ENCODE measurements at places on chromosomes 4 and X. TPM values are rescaled to one million over a fixed set of nuclear protein-coding genes. Genes with fewer than 3 reads are reported as not detected.

- H3K4me3 ChIP-seq: no peak overlapping the region
Observed at GRCh38 chr4:48746608-48747362, 33.3 kb downstream of the FRYL start.

DNA sequence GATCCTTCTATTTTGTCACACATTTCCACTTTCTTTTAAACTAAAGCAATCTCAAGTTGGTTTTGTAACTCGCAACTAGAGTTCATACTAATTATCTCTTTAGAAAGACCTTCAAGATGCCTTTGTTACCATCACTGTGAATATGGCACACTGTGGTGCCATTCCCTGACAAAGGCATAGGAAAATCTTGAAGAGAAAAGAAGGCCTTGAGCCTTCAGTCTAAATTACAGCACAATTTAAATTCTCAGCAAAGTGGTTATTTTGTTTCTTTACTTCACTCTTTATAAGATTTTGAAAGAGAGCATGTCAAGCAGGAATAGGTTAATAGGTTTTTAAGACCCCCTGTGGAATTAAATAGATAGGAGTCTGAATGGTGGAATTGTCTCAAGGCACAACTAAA lies 89.0 kb upstream of the BANK1 start:
- H3K36me3 ChIP-seq: no peaks in the 10 kb centered on the region
- DNase-seq: no peak
- no peaks in the 10 kb centered on the region for H3K4me1 ChIP-seq
- H3K27me3 ChIP-seq: no peaks in the 10 kb centered on the region

DNA sequence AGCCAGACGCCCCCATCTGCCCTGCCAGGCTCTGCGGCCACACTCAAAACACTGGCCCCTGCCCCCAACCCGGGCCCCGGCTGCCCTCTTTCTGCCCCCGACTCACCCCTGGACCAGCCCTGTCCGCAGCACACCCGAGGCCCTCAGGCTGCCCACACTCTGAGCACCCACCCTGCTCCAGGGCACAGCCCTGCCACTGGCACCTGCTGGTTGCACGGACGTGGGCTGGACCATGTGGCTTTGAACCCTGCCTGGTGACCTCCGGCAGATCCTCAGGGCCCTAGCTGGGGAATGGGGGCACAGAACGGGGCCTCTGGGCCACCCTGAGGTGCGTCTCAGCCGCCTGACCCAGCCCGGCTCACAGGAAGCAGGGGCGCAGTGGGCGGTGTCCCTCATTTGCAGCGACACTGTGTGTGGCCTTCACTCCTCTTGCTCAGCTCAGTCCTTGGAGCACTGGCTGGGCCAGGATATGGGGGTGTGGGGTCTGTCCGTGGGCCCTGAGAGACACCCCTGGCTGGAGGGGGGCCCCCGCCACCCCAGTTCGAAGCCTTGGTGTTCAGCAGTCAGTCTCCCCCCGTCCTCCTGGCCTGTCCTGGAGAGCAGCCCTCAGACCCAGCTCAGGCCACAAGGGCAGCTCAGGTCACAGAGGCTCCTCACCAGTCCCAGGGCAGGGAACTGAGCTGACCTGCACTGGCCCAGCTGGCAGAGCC lies 73.2 kb downstream of the FAM53A start:
- H3K27me3 ChIP-seq: no peaks in the 10 kb centered on the region
- H3K4me3 ChIP-seq: no peak overlapping the region
- no peak for DNase-seq

DNA sequence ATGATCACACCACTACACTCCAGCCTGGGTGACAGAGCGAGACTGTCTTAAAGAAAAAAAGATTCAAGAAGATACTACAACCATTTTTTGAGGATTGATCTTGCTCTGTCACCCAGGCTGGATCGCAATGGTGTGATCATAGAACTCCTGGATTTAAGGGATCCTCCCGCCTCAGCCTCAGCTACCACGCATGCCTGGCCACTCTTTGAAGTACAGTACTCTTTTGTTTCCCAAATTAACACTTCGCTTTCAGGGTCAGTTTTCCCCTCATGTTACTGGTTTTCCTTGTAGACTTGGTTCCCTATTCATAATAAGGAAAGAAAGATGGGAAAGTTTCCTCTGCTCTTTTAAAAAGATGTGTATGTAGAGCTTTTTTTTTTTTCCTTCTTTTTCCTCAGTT lies 34.3 kb downstream of the FHIP1A start:
- no peaks in the 10 kb centered on the region for H3K27me3 ChIP-seq
- DNase-seq: peak; percentile 63
- H3K4me1 ChIP-seq: peaks cover 46% of the 10 kb centered on the region
- no peak overlapping the region for H3K27ac ChIP-seq
- no peaks in the 10 kb centered on the region for H3K36me3 ChIP-seq

DNA sequence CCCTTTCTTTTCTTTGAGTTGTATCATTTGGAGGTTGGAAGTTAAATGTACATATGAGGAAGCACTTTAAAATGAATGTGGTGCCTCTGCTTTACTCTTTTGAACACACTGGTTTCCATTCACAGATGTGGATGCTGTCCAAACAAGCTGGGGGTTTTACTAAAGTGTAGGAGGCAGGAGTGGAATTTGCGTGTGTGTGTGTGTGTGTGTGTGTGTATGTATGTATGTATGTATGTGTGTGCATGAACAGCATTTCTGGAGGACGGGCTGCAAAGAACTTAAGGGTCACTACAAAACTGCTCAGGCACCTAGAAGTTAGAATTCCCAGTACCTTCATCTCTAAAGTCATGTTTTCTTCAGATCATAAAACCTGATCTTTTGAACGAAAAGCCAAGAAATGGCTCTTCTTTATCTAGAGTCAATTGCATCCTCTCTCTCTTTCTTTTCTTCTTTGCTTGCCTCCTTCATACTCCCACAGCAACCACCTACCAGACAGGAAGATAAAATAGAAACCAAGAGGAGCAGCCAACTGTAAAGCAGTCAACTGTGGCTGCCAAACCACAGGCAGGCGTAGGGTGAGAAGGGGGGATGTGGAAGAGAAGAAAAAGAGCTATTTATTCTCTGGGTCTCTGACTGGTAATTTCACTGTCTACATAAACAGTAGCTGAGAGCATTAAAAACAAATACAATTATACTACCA lies 177.0 kb upstream of the RASGEF1B start:
- no peak overlapping the region for H3K4me3 ChIP-seq
- no peak for DNase-seq
- no peaks in the 10 kb centered on the region for H3K36me3 ChIP-seq

DNA sequence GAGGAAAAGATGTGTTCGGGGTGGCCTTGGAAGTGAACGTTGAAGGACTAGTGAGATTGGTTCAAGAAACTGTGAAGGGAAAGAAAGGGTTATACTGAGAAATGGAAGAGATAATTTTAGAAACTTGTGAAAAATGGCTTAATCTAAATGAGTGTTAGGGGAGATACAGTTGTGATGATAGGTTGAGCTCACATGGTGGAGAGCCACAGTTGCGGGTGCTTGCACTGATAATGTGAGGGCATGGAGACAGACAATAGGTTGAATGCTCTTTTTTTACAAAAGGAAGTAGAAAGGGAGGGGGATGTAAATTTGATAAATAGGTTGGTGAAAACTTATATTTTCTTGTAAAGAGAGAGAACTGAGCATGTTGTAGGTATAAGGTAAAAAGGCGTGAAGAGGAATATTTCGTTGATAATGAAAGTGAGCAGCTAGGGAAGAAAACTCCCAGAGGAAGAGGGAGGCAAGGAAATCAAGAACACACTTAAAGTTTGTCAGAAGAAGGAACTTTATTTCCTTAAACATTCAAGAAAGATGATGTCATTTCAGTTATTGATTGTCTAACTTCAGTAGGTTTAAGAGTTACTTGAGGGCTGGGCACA lies 8.2 kb downstream of the AREG start:
- DNase-seq: no peak
- H3K4me1 ChIP-seq: peaks cover 8% of the 10 kb centered on the region
- no peak overlapping the region for H3K4me3 ChIP-seq
- H3K27me3 ChIP-seq: no peaks in the 10 kb centered on the region

- H3K36me3 ChIP-seq: no peaks in the 10 kb centered on the region
- no peak overlapping the region for H3K4me3 ChIP-seq
- no peak for DNase-seq
- H3K27ac ChIP-seq: no peak overlapping the region
- H3K4me1 ChIP-seq: 0 out of 2 replicates have a peak, but pooled peaks cover 4% of the 10 kb centered on the region
Observed at GRCh38 chr4:168678751-168679366, 182.0 kb downstream of the PALLD start.

GRCh38 chr4:114263233-114263632 lies 283.8 kb upstream of the ARSJ start:
- no peaks in the 10 kb centered on the region for H3K36me3 ChIP-seq
- peak; percentile 6 for DNase-seq
- no peaks in the 10 kb centered on the region for H3K27me3 ChIP-seq
- no peak overlapping the region for H3K27ac ChIP-seq

GRCh38 chr4:5799406-5799805 lies 88.4 kb downstream of the EVC start:
- no peaks in the 10 kb centered on the region for H3K27me3 ChIP-seq
- no peak overlapping the region for H3K4me3 ChIP-seq
- H3K36me3 ChIP-seq: 0 out of 2 replicates have a peak, but pooled peaks cover 6% of the 10 kb centered on the region
- H3K4me1 ChIP-seq: no peaks in the 10 kb centered on the region
- no peak overlapping the region for H3K27ac ChIP-seq
- DNase-seq: no peak

DNA sequence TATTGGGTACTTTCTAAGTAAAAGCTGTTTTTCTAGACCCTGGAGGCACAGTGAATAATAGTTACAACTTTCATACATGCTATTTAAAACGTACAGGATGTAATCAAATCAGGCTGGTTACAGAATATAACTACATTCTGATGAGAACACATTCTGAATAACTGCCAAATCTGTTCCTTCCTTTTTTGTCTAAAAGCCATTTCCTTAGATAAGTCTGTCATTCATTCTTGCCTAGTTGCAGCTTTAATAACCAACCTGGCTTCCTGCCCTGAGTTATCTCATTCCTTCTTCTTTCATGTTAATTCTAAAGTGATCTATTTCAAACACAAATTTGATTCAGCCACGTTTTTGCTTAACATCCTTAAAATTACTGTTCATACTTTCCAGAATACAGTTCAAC lies 189.7 kb upstream of the ITM2A start:
- no peak for DNase-seq
- no peaks in the 10 kb centered on the region for H3K27me3 ChIP-seq
- H3K36me3 ChIP-seq: no peaks in the 10 kb centered on the region
- no peak overlapping the region for H3K27ac ChIP-seq
- no peaks in the 10 kb centered on the region for H3K4me1 ChIP-seq
- no peak overlapping the region for H3K4me3 ChIP-seq

DNA sequence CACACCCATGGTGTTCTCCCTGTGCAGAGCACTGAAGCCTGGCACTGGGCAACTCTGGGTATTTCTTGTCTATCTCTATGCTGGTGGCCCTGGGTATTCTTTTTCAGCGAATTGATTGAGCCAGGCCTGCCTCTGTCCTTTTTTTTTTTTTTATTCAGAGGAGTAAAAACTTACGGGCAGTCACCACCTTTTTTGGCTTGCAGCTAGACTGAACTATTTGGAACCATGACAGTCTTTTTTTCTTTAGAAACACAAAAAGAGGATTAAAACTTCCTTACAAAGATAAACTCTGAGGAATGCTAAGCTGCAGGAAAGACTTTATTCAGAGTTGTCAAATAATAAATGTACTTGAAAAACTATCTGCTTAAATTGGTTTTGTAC lies 119.2 kb upstream of the STIM2 start:
- H3K4me3 ChIP-seq: no peak overlapping the region
- H3K27me3 ChIP-seq: no peaks in the 10 kb centered on the region
- no peak for DNase-seq
- no peak overlapping the region for H3K27ac ChIP-seq

GRCh38 chr4:84780719-84781118 lies 185.8 kb downstream of the WDFY3 start:
- no peaks in the 10 kb centered on the region for H3K27me3 ChIP-seq
- H3K36me3 ChIP-seq: peaks cover 13% of the 10 kb centered on the region
- no peak overlapping the region for H3K4me3 ChIP-seq
- H3K4me1 ChIP-seq: no peaks in the 10 kb centered on the region
- no peak for DNase-seq

GRCh38 chr4:154485127-154485773 lies 6.3 kb downstream of the DCHS2 start:
- no peak overlapping the region for H3K4me3 ChIP-seq
- H3K27ac ChIP-seq: no peak overlapping the region
- no peaks in the 10 kb centered on the region for H3K36me3 ChIP-seq
- DNase-seq: no peak

DNA sequence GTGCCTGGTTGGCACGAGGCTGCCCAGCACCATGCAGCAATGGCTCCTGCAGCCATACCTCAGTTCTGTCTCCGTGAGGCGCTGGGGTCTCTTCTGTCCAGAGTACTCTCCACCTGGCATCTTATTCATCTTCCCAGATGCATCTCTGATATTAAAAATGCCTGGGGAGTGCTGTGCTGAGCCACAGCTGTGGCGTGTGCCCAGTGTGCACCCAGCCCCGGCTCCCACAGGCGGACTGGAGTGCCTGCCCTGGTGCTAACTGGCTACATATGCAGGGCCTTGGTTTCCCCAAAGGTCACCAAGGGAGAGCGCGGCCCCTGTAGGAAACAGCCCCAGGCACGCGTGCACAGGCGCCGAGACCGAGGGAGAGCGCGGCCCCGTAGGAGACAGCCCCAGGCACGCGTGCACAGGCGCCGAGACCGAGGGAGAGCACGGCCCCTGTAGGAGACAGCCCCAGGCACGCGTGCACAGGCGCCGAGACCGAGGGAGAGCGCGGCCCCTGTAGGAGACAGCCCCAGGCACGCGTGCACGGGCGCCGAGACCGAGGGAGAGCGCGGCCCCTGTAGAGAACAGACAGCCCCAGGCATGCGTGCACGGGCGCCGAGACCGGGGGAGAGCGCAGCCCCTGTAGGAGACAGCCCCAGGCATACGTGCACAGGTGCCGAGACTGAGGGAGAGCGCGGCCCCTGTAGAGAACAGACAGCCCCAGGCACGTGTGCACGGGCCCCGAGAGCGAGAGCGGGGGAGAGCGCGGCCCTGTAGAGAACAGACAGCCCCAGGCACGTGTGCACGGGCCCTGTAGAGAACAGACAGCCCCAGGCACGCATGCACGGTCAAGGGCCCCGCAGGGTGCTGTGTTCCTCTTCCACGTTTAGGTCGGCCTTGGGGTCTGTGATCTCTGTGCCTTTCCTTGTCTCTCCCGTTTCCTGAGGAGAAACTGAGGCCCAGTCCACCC lies 14.5 kb downstream of the TMEM175 start:
- no peak for DNase-seq
- H3K4me3 ChIP-seq: no peak overlapping the region
- H3K36me3 ChIP-seq: no peaks in the 10 kb centered on the region
- H3K27ac ChIP-seq: no peak overlapping the region
- H3K4me1 ChIP-seq: 0 out of 2 replicates have a peak, but pooled peaks cover 4% of the 10 kb centered on the region

PABPC4L gene
- 4.6 TPM for total RNA-seq

GPR119 gene
- not detected for total RNA-seq

AVPR2 gene
- not detected for total RNA-seq

BMPR1B gene
- 1.0 TPM for total RNA-seq

VEGFC gene
- 1.0 TPM for total RNA-seq

WDR17 gene
- 4.3 TPM for total RNA-seq

ELF4 gene
- total RNA-seq: 1.6 TPM

TRPC5OS gene
- total RNA-seq: not detected

GBA3 gene
- not detected for total RNA-seq

PTPN13 gene
- 49.9 TPM for total RNA-seq

CTAG1A gene
- not detected for total RNA-seq

CCNB3 gene
- total RNA-seq: 0.74 TPM

NPFFR2 gene
- 5.9 TPM for total RNA-seq

MAGED4B gene
- total RNA-seq: 63.8 TPM

LINC00632 gene
- total RNA-seq: 23.5 TPM

TACR3 gene
- total RNA-seq: 2.2 TPM
